ENCODE measurements at places on chromosomes 12 and 14.

DNA sequence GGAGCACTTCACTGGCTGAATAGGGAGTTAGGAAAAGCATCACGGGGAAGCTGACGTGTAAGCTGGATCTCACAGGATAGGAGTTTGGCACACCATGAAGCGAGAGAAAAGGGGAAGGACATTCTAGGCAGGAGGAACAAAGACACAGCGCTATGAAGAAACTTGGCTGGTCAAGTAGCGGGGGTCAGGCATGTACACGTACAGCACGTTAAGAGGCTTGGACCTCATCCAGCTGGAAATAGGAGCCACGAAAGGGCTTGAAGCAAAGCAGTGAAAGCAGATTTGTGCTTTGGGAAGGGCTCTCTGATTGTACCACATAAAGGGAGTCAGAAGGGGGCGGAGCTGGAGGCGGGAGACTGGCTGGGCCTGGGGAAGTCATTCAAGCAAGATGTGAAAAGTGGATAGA is 19.6 kb upstream of the GALNT8 start:
- no peak for DNase-seq

GRCh38 chr14:21498540-21499526 is 12.3 kb downstream of the METTL3 start:
- DNase-seq, result no peak

DNA sequence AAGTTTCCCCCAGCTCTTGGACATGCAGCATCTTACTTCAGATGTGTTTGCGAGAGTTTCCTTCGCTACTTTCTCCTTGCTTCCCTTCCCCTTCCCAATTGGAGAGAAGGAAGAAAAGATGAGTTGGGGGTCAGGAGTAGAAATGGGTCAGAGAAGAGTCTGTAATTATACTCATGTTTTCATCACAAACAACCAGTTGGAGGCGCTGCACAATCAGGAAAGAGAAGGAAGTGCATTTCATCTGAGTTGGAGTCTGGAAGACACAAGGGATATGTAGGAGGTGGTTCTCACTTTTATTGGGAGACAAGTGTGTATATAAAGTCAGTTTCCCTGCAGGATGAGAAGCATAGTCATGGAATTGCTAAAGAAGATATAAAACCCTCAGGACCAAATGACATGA is 31.3 kb upstream of the VSX2 start:
- no peak for DNase-seq

DNA sequence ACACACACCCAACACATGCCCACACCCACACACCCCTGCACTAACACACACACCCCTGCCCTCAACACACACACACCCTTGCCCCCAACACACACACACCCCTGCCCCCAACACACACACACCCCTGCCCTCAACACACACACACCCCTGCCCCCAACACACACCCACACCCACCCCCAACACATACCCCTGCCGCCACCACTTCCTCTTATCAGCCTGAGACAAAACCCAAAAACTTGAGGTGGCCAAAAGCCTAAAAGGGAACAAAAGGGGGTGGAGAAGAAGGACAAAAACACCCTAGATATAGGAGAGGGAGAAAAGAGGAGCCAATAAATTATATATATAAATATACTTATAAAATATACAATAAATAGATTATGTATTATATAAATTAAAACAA is 9.1 kb upstream of the DEGS2 start:
- no peak for DNase-seq

GRCh38 chr12:103880299-103881142 is 39.5 kb upstream of the NT5DC3 start:
- DNase-seq, result no peak

GRCh38 chr14:68568907-68569897 is 223.7 kb downstream of the ZFP36L1 start:
- no peak for DNase-seq

- DNase-seq, result no peak
These were observed 5.7 kb downstream of the CRADD start for GRCh38 chr12:93682846-93683261.

DNA sequence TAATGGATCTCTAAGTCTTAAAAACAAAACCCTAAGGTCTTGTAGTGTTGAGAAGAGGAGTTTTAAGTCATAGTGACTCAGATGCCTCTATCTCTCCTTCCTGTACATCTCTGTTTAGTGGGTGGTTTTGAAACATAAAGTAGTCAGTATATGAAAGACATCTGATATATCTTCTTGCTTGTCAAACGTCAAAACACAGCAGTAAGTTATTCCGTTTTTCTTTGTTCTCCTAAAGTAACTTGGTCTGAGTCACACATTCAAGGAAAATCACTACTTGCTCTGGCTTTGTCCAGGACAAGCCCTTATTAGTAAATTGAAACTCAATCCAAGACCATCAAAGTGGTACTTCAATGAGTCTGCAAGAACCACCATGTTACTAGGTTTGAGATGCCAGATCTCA is 1172.5 kb downstream of the BCL11B start:
- DNase-seq, result no peak

DNA sequence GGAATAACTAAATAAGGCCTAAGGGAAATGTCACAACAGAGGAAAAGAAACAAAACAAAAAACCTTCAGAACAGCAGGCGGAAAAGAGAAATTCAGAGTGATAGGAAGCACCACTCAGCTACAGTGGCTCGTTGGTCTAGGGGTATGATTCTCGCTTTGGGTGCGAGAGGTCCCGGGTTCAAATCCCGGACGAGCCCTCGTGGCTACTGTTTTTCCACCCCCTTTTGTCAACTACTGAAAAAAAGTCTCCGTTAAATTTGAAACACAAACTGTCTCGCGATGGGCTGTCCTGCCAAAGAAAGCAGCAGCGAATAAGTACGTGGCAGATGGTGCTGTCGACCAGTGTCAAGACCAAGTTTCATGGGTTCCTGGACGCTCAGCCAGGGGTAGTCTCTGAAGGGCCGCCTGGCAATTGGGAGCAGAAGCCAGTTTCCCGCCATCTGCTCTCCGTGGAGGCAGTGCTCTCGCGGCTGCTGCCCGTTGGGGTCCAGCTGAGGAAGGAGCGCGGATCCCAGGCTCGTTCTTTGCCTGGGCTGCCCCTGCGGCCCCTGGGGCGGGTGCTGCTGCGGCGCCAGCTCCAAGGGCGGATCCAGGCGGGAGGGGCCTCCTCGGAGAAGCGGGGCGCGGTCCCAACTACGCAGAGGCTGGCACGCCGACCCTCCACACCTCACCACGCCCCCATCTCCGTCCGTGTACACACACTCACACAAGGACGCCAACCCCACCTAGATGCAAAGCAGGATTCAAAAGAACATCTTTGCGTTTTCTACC is at the start of gene RNASE4:
Gene RNASE4, plus strand, starts transcription at position 670 of the 771 bp plus-strand sequence. CDS start 14,812 bp downstream, outside the sequence.
- peak; percentile 64 for DNase-seq

DNA sequence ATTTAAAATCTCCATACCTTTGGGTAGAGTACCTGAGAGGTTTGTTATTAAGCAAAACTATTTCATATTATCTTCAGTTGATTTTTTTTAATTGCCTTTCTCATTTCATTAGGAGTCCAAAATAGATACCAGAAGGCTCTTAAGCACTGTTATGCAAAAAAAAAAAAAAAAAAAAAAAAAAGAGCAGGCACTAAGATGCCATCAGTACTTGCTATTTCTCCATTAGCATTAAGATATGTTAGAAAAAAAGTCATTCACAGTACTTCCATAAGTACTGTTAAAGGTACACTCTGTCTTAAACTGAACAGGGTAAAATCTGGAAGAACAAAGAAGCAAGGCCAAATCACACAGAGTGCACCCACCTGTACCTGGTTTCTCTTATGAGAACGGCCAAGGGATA is 57.2 kb downstream of the SETD3 start:
- no peak for DNase-seq

DNA sequence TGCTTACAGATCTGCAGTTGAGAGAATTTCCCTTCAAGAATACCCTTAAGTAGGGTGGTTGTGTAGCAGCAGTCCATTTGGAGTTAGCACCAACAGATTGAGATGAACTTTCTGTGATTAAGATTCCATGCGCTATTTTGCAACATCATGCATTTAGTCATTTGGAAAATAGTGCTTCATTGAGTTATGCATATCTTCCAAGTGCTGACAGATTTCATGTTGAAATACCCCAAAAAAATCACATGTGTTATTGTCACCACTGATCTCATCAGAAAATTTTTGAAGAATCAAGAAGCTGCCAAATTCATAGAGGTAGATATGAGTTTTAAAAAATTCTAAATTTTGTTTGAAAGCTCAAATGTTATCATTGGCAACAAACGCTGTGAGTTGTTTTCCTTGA is 35.5 kb upstream of the OSBPL8 start:
- no peak for DNase-seq

GRCh38 chr12:3229577-3229976 is 152.4 kb downstream of the TSPAN9 start:
- no peak for DNase-seq

GRCh38 chr12:31585271-31585670 is 5.7 kb downstream of the DENND5B start:
- DNase-seq, result no peak

DNA sequence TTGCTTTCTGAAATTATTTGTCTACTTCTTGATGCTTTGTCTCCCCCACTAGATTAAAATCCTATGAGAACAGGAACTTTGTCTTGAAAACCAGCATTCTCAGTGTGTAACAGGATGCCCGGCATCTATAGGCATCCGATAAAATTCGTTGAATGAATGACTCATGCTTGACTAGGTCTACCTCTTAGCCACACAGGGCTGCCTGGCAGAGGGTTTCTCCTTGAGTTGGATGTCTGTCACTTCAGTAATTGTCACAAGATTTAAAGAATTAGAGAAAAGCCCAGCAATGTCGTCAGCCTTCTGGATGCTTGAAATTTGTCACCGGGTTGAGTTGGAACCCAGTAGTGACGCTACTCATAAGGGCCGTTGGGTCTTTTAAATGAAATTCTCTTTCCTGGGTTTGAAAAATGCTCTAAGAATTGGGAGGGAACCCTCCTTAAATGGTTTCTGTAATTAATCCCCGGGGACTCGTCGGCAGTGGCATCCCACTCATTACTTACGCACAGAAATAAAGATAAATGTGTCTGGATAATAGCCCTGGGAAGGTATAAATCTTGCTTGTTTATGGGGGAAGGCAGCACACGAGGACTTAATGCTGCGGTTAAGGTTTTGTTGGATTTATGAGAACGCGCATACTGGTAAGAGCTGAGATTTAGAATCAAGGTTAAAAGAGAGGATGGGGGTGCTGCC is 194.1 kb downstream of the AACS start:
- DNase-seq, result no peak

GRCh38 chr12:112798048-112798760 is 6.7 kb downstream of the RPH3A start:
- no peak for DNase-seq

GRCh38 chr12:54587315-54587873 is 1.1 kb downstream of the PPP1R1A start:
- DNase-seq, result no peak

DNA sequence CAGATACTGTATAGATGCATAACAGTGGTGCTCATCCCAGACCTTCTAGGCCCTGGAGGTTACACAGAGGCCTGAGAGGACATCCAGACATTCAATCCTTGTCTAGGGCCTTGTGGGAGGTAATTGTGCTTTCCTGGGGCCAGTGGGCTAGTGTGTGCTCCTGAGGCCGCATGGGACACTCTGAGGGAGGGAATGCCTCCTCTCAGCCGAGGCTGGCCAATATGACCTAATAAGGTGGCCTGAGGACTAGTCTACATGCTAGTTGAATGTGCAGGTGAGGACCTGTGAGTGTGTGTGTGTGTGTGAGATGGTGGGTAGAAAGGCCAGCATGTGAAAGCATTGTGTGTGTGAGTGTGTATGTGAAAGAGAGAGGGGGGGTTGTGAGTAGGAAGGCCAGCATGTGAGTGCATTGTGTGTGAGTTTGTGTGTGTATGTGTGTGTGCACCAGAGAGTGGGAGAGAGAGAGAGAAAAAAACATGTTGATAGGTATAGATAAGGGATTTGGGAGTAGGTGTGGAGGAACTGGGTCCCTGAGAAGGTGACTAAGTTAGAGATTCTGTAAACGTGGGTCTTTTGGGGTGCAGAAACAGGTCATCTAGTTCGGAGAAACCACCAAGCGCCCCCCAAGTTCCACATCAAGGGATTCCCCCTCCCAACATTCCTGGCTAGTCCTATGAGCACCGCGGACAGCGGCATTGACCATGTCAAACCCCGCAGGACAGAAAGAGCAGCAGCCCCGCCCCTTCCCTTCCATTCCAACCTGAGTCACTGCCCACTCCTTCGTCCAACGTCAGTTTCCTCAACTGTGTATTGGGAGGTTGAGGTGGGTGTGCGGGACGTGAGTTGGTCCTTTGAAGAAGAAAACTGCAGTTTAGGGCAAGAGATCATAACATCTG is 9.7 kb upstream of the KRT81 start:
- no peak for DNase-seq

DNA sequence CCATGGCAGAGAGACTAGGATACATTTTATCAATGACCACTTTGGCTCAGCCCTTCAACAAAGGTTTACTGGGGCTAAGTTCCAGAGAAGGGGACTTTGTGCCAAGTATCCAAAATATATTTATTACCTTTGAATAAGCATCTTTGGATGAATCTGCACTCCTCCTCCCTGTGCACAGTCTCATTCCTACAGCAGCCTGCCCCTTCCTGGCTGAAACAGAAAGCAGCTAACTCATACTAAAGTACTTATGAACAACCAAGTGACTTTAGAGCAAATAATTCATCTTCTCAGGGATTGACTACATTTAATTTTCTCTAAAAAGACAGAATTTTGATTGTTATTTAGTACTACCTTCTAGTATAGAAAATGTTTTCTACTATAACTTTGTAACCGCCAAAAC is 47.8 kb upstream of the ETV6 start:
- no peak for DNase-seq

- DNase-seq, result no peak
These were observed 126.7 kb downstream of the CALM1 start for GRCh38 chr14:90523544-90523943.

- DNase-seq, result no peak
These were observed 55.2 kb downstream of the GALNT4 start for GRCh38 chr12:89469361-89469760.

DNA sequence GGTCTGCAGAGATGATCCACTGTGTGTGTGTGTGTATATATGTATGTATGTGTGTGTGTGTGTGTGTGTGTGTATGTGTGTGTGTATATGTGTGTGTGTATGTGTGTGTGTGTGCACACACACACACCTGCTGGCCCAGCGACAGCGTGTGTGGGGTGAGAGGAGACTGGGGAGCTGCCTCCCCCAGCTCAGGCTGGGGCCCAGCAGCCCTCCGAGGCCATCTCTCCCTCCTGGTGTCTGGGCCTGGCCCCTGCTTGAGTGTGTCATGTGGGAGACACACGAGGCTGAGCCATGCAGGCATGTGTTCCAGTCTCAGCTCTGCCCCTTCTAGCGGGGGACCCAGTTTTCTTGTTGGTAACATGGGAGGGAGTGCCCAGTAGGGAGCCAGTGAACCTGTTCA is 10.0 kb upstream of the TNFAIP2 start:
- DNase-seq, result no peak

GRCh38 chr12:80188576-80188975 is 89.2 kb downstream of the OTOGL start:
- DNase-seq, result no peak
